ENCODE measurements at places on chromosomes 6 and 20. TPM values are rescaled to one million over a fixed set of nuclear protein-coding genes. Genes with fewer than 3 reads are reported as not detected.

The MRPS26 gene
- 43.9 TPM for total RNA-seq

The MYL9 gene
- total RNA-seq = 90.4 TPM

The PDE7B gene
- total RNA-seq = 21.3 TPM

The SLC35D3 gene
- not detected for total RNA-seq

The BHLHE23 gene
- not detected for total RNA-seq

The SIRPA gene
- 59.2 TPM for total RNA-seq

The SOX18 gene
- total RNA-seq = 211 TPM

The OR2H1 gene
- total RNA-seq = not detected
